NCI-H2107 (cell line): ENCODE measurements at places on chromosomes 2 and 18.

GRCh38 chr2:221002101-221002685 is 569.9 kb downstream of the EPHA4 start:
- no peak for DNase-seq

DNA sequence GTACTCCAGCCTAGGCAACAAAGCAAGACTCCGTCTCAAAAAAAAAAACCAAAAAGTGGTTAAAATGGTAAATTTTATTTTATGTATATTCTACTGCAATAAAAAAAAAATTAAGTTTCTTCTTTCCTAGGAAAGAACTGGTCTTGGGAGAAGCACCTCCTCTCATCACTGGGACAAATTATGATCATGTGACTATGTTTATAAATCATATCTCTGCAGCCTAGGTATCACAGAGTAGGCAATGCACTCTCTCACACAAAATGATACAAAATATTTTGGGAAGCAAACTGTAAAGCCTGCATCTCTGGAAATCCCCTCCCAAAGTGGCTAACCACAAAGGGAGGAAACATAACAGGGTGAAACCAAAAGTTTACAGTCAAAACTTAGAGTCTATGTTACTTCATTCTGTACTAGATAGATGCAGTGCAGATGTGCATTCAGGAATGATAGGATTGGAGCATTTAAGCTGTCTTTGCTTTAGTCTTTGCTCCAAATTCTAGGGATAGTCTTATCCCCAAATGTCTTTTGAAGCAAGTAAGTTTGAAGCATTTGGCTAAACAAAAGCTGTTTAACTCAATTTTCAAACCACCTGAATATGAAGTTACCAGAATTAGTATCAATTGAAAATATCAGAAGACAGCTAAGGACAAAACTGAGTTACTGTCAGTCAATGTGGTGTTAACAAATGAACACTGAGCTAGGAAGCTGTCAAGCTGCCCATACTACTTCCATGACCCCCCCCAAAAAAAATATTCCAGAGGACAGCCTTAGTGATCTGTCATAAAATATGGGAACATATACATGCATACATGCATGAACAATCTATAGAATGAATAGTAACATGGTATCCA is 21.1 kb upstream of the MALT1 start:
- DNase-seq = no peak

GRCh38 chr2:135050684-135051083 is 1.4 kb upstream of the RAB3GAP1 start:
- no peak for DNase-seq

DNA sequence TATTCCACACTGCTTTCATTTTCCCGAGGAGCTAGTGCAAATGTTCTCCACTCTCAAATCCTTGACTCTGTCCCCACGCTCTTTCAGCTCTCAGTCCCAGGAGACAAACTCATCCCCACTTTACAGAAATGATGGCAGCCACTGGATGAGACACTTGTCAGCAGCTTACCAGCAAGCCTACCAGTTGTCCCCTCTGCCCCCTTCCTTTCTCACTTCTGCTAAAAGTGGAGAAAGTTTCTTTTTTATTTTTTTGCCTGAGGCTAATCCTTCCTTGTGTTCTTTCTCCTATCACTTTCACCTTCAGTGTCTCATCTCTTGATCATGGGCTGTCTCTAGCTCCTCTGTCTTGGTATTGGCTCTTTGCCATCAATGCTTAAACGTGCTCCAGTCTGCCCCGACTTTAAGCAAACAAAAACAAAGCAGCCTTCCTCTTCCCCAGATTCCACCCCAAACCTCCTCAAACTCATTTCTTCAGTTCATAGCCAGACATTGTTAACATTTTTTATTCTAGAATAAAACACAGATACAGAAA is 64.5 kb downstream of the TTC32 start:
- DNase-seq = no peak

- DNase-seq = no peak
Observed at GRCh38 chr2:98445177-98445682, 572 bp downstream of the INPP4A start.

GRCh38 chr2:195537811-195538210 is 119.2 kb upstream of the SLC39A10 start:
- DNase-seq = no peak

DNA sequence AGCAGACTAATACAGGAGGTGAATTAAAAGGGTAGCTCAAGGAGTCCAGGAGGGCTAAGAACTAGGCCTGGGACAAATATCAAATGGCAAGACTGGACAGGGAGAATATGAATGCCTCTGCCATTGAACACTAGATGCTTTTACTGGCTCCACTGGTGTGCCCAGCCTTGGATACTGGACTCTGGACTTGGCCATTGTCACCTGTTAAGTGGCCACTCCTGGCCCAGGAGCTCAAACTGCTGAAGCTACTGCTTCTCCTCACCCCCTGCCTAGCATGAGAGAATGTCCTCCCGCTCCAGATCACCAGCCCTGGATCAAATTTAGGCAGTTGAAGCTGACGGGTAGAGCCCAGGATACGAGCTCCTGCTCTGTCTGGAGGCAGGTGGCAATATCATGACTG is 170.8 kb downstream of the DDX1 start:
- no peak for DNase-seq

- DNase-seq = no peak
Observed at GRCh38 chr2:181662287-181662686, 5.4 kb upstream of the CERKL start.

GRCh38 chr2:18545384-18545783 is 15.1 kb downstream of the RDH14 start:
- no peak for DNase-seq

- DNase-seq = no peak
Observed at GRCh38 chr2:100272841-100273329, 49.4 kb downstream of the LONRF2 start.

GRCh38 chr2:181290182-181290581 is 167.0 kb upstream of the ITGA4 start:
- DNase-seq = no peak

GRCh38 chr2:219089330-219089729 is 28.6 kb upstream of the IHH start:
- DNase-seq = no peak
